Stimulated activated CD4-positive, alpha-beta T cell treated with anti-CD3 and anti-CD28 coated beads, TNF-alpha, amount 100 ng/mL, for 1 hour (primary cell): ENCODE measurements at places on chromosomes 3 and 15.

- no peak for DNase-seq
These were observed 167.6 kb downstream of the PYDC2 start for GRCh38 chr3:191628571-191628970.

- no peak for DNase-seq
These were observed 333.9 kb downstream of the PTPRG start for GRCh38 chr3:61894988-61895935.

DNA sequence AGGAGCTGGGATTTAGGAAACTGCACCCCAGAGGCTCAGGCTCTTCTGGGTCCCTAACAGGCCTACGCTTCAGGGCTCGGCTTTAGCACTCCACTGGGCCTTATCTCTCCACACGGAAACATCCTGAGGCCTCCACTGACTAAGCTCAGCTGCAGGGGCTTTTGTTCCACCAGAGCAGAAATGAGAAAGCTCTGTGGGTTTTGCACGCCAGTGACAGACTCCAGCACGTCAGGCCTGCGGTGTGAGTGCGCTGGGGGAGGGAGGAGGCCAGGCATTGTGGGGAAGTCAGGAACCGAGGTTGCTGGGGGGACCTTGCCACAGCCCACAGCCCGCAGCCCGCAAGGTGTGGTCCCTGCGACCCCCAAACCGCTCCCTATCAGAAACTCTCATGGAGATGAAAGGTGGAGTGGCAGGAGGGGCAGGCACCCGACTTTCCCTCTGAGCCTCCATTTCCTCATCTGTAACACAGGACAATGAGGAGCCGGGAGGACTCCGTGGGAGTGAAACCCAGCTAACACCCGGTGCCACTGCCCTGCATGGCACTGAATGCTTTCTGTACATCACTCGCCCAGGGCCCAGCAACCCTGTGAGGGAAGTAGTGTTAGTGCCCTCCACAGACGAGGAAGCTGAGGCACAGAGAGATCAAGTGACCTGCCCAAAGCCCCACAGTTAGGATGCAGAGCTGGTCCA is 106.5 kb downstream of the TPRA1 start:
- no peak for DNase-seq

- DNase-seq = no peak
These were observed 38.3 kb upstream of the ATOSA start for GRCh38 chr15:52717481-52717880.

DNA sequence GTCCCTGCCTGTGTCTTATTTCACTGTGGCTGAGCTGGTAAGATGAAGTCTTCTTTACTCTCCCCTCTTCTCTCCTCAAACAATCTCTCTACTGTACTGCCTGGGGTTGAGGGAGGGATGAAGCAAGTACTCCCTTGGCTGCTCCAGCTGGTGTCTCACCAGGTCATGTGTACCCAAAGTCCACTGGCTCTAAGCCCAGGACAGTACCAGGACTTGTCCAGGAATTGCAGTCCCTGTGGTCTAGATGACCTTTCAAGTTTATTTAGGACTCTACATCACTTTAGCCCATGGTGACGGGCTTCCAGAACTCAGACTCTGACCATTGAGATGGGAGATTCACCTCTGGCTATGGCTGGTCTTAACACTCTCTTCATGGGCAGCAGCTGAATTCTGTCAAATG is 17.5 kb upstream of the SLC27A2 start:
- DNase-seq = no peak

DNA sequence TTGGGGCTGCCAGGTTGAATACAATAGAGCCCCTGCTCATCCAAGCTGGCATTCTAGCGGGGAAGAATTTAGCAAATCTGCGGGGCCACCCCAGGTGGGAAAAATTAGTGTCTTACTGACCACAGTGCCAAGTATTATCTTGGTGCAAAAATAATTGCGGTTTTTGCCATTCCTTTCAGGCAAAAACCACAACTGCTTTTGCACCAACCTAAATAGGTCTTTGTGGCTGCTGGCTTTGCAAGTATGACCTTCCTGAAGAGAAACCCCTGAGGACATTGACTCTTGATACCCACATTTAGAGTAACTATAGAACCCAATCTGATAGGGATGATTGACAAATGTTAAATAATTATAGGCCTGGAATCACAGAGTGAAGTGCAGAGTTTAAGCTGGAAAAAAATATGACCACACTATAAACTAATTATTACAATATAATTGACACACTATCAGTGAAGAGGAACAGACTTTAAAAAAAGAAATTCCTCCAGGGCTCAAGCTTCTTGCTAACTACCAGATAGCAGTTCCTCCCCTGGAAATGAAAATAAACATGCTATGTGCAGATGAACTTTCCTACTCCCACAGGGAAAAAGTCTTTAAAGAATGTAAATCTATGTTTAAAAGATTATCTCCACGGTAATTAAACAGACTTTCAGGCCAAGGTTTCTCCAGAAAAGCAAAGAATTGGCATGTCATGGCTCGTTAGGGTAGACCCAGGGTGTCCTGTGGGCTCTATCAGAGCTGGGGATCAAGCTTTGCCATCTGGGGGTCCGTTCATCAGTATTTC is 34.4 kb downstream of the CA12 start:
- DNase-seq = no peak

DNA sequence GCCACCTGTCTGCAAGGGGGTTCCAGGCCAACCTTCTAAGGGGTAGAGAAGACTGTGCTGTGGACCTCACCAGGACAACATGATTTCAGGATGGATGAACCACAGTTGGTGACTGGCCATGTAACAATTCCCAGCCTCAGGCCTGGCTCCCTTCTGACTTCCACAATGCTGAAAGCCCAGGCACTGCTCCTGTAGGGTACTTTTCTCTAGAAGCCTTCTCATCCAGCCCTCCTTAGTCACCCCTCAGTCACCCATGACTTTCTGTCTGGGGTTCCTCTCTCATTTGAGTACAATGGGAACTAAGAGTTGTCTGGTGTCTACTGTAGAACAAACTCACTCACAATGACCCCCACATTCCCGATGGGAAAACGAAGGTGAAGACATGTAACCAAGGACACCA is 8.6 kb downstream of the ALS2CL start:
- no peak for DNase-seq

GRCh38 chr3:159102001-159102400 is 300.1 kb downstream of the MFSD1 start:
- no peak for DNase-seq

DNA sequence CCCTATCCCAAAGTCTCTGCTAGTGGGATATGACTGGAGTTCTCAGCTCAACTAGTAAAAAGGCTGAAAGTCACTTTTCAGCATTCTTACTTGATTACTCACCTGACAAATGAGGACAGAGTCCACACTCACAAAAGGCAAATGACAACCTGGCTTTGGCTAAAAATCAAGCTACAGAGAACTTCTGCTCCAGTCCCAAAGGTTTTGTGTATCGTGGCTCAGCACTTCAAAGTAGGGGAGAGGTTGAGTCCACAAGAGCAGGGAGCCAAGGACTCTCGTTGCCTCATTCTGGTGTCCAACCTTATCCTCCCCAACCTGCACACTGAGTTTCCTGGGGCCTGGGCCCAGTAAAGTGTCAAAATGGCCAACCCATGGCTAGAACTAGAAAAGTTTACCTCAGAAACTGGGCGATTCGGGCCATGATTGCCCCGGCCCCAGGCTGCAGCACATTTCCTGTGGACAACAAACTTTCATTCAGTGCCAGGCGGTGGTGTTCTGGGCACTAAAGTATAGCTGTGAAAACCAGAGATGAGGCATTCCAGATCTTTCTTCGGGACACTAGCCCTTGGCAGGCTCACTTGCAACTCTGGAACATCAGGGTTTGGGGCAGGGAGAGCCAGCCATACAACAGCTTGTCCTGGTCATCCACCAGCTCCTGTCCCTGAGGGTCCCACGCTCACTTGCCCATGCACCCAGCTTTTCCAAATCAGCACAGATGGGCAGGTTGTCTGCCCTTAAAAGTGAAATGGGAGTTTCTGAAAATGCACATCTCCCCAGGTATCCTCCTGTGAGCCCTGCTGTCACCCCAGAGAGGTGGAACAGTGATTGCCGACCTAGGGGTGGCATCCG is 3.1 kb downstream of the ACAA1 start:
- DNase-seq = no peak

GRCh38 chr15:29376590-29376989 is 107.0 kb upstream of the NSMCE3 start:
- no peak for DNase-seq
